DND-41 (cell line): ENCODE measurements at places on chromosomes 2 and 18.

DNA sequence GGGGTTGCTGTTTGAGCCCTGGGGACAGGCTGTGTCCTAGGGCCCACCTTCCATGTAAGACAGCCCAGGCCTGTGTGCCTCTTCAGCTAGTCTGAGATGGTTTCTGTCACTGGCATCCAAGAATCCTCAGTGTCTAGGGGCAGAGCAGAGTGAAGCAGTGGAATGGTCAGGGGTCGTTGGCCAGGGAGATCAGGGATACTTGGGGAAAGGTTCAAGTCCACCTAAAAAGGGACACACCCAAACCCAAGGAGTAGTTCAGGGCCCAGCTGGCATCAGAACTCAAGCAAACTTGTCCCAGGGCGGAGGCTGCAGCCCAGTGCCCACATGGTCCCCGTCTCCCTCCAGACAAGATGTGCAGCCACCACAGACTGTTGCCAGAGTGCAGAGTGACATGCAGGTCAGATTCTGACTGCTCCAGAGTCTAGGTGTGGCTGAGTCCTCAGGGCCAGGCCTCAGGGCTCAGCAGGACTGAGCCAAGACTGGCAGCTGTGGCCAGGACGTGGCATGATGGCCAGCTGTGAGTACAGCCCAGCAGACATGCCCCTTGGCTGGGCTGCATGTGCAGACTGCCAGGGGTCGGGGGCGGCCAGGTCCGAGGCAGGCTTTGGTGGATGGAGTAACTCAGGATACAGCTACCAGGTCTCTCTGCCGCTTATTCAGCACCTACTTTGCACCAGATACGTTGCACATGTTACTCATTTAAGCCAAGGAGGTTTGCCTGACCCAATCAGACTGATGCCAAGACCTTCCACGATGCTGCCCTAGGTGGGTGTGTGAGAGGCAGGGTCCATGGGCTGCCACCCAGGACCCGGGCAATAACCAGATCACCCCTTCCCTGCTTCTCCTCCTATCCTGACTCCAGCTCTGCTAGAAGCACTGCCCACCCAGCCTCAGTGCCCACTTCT, 146.6 kb downstream of the SMAD7 start:
- DNase-seq = no peak

DNA sequence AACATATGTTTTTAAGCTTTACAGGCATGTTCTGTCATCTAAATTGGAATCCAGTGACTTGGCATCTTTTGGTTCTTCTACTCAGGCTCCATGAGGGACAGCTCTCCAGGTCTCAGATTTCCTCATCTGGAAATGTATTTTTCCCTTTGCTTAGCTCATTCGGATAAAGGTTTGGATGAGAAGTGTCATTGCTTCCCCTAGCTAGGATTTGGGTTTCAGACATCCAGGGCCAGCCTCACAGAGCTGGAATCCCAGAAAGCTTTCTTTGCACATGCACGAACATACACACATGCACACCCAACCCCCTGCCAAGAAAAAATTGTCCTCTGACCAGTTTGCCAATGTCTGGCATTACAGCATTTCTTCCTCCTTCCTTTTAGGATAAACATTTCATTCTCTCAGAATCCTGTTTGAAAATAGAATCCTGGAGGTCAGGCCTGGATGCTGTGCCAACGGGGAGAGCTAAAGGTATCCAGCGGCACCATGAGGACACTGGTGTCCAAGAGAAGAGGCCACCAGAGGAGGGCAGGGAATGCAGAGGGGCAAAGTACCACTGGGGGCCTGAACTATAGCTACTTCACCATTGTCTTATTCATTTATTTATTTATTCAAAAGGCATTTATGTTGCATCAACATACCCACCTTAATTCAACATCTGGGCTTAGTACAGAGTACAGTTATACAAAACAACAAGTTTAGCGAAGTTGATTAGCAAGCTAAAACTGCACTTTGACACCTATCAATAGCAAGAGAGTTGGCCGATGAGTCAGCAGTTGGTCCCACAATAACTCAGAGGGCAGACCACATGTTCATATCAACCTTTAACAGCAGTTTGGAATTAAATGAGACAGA, 97.9 kb upstream of the ATL2 start:
- no peak for DNase-seq

DNA sequence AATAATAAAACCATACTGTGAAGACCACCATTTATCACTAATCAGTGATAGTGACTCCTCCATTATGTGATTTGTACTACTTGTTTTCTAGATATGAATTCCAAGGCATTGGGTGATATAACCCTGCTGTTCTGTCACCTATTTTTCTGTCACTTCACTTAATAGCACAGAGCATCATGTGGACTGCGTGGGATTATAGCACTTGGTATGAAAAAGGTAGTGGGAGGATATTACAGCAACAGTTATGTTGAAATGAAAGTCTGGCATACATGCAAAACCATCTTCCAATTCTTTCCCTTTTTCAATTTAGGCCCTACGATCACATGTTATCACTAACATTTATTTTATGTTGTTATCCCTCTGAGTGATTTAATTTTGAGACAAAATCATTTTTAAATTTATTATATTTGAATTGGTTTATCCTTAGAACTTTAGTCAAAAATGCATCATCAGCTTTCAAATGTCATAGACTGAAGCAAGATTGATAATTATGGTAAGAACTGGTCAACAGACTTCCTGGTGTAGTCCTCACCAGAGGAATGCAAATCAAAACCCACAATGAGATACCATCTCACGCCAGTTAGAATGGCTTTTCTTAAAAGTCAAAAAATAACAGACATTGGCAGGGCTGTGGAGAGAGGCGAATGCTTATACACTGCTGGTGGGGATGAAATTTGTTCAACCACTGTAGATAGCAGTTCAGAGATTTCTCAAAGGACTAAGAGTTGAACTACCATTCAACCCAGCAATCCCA, 242.6 kb downstream of the IKZF2 start:
- DNase-seq = no peak

GRCh38 chr18:58979615-58980014, 114.9 kb downstream of the ZNF532 start:
- no peak for DNase-seq

DNA sequence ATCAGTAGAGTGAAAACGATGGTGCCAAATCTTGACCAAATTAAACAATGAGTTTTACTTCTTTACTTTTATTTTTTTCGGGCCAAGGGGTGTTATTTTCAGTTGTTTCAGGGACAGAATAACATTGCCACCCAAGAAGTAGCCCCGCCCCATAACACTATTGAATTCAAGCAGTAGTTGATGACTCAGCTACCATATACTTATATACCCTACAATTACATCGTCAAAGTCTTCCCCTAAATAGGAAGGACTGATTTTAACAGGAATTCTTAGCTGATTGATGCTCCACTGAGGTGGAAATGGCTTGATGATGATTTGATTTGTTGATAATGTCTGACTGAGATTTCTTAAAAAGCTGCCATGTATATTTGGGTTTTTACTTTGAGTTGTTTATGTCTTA, 24.7 kb downstream of the LYPD6B start:
- no peak for DNase-seq

DNA sequence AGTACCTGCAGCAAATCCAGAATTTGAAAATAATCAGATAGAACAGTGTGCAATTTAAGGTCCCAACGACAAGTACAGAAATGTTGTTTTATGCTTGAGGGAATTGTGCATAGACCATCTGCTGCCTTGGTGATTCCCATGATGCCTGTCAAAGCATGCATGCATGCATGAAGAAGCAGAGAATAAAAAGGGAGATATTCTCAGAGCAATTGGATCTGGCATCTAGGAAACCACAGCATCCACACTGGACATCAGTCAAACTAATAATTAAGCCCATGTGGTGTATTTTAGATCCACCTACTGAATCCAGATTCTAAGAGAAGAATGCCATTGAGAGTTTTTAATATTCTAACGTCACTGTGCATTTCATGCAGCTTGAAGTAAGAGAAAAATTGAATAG, 361.2 kb downstream of the FSIP2 start:
- DNase-seq = no peak

- no peak for DNase-seq
Measured at GRCh38 chr18:50494569-50494968, 65.3 kb upstream of the MAPK4 start.

- no peak for DNase-seq
Measured at GRCh38 chr2:70709275-70710037, 58.5 kb downstream of the ADD2 start.

DNA sequence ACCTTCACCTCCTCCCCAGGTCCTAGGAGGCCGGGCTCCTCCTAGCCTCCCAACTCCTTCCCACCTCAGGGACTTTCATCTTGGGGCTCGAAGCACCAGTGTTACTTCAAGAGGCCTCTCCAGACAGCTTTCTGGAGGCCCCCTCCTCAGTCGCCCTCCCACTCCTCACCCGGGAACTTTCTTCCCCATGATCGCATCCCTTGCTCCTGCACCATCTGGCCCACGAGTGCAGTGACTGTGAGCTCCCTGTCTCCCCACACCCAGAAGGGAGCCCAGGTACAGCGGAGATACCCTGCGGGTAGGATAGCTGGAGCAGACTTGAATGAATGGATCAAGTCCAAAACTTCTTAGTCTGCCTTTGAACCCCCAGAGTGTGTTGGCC, 6.1 kb downstream of the ERFE start:
- DNase-seq = no peak

GRCh38 chr18:33665641-33666040, 87.6 kb downstream of the ASXL3 start:
- DNase-seq = no peak

DNA sequence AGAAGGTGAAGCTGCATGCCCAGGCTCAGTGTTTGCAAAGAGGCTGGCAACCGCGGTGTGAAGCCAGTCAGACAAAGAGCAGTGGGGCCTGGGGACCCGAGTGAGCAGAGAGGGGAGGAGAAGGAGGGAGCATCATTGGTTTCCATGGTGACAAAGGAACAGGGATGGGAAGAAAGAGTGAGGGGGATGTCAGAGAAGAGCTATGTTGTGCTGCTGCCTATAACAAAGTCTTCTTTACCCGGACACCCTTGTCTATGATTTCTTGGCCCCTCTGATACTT, 14.5 kb downstream of the TMEM247 start:
- no peak for DNase-seq

- no peak for DNase-seq
Measured at GRCh38 chr18:29321561-29321960, 1144.6 kb upstream of the CDH2 start.
